CD4-positive, alpha-beta T cell treated with Interferon gamma for 1 hour (primary cell): ENCODE measurements at places on chromosomes 13 and 19.

- DNase-seq: no peak
Measured at GRCh38 chr13:110266983-110267382, 40.0 kb downstream of the COL4A1 start.

DNA sequence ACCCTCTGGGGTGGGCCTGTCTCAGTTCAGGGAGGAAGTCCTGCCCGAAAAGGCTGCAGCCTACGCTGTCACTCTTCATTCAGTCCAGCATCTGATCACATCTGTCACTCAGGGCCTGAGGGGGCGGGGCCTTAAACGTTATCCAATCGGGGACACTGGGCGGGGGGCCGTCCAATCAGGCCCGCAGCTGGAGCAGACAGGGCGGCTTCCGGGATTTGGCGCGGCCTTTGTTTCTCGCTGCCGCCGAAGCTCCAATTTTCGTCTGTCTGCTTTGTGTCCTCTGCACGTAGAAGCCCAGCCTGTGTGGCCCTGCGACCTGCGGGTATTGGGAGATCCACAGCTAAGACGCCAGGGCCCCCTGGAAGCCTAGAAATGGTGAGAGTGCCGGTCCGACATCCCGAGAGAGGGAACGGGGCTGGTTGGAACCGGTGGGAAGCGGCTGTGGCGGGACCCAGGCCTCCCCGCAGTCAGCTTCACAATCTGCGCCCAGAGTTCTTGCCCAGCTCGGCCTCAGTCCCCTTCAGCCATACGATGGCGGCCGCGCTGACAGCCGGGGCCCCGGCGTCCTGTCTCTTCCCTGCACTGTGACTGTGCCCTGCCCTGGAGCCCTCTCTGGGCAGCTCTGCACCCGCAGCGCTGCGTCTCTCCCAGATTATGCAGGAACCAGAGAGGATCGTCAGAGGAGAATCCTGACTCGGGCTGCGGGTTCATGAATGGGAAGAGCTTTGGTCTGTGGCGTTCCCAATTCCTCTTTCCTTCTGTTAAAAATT is at the start of gene ZNF730:
TSS of gene ZNF730 (plus strand) at position 224 of the 770 bp plus-strand sequence. CDS start at position 373, 149 bp downstream.
- DNase-seq: peak; percentile 69

DNA sequence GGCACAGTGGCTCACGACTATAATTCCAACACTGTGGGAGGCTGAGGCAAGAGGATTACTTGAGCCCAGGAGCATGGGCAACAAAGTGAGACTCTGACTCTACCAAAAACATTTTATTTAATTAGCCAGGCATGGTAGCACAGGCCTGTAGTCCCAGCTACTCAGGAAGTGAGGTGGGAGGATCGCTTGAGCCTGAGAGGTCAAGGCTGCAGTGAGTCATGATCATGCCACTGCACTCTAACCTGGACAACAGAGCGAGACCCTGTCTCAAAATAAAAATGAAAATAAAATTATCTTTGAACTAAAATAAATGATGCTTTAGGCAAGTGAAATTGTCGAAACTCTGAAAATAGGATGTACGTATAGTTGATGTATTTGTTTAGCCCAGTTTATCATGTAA is 8.2 kb upstream of the CLN5 start:
- no peak for DNase-seq

DNA sequence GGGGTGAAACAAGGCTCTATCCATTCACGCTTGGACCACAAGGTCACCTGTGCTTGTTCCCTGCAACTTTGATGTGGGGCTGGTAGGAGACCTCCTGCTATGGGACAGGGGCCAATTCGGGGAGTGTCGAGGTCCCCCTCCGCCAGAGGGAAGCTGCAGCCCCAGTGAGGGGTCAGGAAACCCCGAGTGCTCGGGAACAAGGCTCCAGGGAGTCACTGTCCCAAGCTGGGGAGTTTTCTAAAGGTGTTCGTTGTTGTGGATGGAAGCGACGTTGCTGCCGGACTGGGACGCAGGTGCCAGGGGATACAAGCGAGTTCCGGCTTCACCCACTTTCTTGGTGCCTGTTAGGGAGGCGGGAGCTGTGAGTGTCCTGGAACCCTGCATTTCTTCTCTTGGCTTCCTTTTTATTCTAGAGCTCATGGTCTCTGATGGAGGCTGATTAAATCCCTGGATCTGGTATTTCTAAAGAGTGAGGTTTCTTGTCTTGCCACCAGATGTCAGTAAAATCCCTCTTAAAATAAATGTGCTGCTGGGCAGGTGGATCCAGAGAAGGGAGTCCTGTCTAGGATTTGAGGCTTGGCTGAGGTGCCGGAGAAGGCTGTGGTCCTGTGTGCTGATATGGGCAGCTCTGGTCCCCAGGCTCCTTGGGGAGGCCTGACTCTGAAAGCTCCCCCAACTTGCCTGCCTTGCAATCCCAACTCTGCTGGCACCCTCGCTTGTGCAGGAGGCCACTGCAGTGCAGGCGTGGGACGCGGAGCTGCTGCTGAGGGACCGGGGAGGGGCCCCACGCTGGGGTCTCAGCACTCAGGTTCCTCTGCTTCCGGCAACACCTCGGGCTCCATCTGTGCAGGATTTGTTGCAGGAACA is 153.9 kb downstream of the TEX29 start:
- DNase-seq: no peak

GRCh38 chr13:19767966-19768365 is 14.8 kb downstream of the PSPC1 start:
- DNase-seq: no peak

- no peak for DNase-seq
Measured at GRCh38 chr19:50723069-50723468, at the start of gene CLEC11A. Gene CLEC11A, plus strand, starts transcription at chr19:50723364. Its CDS starts 162 bp downstream, at chr19:50723526.

GRCh38 chr13:46154136-46154801 is 27.7 kb downstream of the LCP1 start:
- DNase-seq: no peak

GRCh38 chr13:30332456-30333143 is 25.2 kb upstream of the KATNAL1 start:
- DNase-seq: no peak

GRCh38 chr19:29708554-29709439 is 6.3 kb downstream of the C19orf12 start:
- no peak for DNase-seq

DNA sequence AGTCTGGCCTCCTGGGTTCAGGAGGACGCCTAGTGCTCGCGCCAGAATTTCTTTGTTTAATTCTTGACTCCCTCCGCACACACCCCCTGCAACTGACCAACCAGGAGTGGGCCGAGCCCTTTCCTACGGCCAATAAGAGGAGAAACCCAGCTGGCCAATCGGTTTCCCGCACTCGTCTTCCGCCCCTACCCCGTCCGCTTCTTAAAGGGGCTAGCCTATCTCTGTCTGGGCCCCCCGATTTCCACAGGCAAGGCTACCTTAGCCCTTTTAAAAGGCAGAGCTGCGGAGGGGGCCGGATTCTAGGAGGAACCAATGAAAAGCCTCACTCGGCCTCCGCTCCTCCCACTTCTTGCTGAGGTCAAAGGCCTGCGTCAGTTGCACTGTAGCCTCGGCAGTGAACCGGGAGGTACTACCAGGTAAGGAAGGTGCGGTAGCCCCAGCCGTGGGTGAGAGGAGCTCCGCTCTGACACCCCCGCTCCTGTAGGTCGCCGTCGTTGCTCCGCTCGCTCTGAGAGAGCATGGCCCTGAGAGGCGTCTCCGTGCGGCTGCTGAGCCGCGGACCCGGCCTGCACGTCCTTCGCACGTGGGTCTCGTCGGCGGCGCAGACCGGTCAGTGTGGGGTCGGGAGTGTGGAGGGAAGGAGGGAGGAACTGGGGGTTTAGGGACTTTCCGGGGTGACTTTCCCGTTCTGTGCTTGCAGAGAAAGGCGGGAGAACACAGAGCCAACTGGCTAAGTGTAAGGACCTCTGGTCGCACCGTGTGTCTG is at the start of gene GCDH:
TSS of gene GCDH (plus strand) at position 374 of the 766 bp plus-strand sequence. CDS start at position 519, 145 bp downstream.
- DNase-seq: peak; percentile 98

- no peak for DNase-seq
Measured at GRCh38 chr13:101576455-101576854, 124.0 kb downstream of the ITGBL1 start.

- peak; percentile 75 for DNase-seq
Measured at GRCh38 chr19:6065685-6066374, 44.5 kb downstream of the RFX2 start.

- no peak for DNase-seq
Measured at GRCh38 chr19:48346191-48346590, 17.5 kb downstream of the TMEM143 start.

GRCh38 chr13:97226788-97227627 is 4.9 kb downstream of the MBNL2 start:
- DNase-seq: peak; percentile 41

GRCh38 chr19:39531834-39532232 is 819 bp downstream of the EID2B start:
- DNase-seq: no peak

- no peak for DNase-seq
Measured at GRCh38 chr19:51467864-51468544, 9.8 kb upstream of the SIGLEC8 start.

- no peak for DNase-seq
Measured at GRCh38 chr19:31639306-31639705, 290.1 kb upstream of the TSHZ3 start.
